ENCODE measurements at places on chromosomes 2 and 18.

GRCh38 chr2:64617631-64618151 is 36.0 kb downstream of the SERTAD2 start:
- DNase-seq = no peak

- no peak for DNase-seq
These were observed 93.8 kb upstream of the FSIP2 start for GRCh38 chr2:185644828-185645227.

DNA sequence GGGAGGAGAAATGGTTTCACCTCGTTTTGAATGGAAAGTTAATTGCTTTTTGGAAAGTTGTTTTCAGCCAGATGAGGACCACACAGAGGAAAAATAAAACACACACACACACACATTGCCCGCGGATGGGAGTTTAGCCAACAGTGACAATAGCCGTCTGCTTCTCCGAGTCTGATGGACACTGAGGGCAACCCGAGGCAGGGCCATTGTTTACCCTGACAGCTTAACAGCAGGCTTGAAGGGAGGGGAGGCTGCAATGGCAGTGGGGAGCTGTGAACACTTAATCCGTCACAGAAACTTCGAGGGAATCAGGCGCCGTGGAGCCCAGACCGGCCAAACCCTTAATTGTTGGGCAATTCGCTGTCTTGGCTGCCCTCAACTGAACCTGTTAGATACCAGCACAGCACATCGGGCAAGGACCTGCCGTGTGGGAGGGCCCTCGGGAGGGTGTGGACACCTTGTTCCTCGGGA is 145.9 kb downstream of the ACKR3 start:
- no peak for DNase-seq

DNA sequence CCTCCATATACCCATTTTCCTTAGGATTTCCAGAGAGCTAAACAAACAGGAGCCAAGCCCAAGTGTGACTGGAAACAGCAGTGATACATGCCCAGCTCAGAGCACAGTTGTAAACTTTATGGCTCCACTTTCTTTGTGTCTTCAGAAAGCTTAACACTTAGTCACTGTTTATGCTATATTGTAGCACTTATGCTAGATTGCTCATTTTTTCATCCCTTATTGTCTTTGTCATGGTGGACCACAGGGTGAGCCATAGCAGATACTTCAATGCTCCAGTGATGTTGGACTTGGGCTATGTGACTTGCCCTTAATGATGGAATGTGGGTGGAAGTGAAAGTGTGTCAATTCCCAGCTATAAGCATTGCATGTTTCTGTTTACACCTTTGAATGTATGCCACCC is 401.6 kb downstream of the METTL4 start:
- no peak for DNase-seq

- DNase-seq = peak; percentile 100
These were observed 136.1 kb upstream of the PID1 start for GRCh38 chr2:229407170-229407569.

GRCh38 chr18:24322584-24323136 is 75.0 kb downstream of the OSBPL1A start:
- DNase-seq = peak; percentile 23

DNA sequence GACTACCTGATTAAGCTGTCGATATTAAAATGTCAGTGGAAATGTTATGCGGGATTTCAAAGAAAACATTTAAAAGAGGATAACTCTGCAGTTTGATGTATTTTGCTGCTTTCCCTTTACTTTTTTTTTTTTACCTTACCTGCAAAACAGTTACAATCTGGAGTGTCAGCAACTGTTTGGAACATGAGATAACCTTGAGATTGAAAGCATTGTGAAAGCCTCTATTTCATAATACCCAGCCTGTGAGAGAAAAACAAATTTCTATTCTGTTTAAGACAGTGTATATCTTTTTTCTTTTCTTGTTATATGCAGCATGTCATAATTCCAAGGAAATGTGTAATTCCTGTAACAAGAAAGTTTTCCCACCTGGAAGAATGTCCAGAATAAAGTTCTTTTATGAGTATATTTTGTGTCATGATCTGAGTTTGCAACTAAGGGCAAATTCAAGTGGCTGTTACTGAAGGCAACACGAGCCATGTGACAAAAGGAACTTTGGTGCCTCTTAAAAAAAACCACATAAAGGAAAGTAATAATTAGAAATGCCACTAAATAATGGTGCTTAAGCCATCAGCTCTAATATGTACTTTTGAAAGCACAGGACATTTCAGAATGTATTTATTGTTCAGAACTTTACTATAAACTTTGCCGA is 297.0 kb upstream of the DSEL start:
- no peak for DNase-seq

DNA sequence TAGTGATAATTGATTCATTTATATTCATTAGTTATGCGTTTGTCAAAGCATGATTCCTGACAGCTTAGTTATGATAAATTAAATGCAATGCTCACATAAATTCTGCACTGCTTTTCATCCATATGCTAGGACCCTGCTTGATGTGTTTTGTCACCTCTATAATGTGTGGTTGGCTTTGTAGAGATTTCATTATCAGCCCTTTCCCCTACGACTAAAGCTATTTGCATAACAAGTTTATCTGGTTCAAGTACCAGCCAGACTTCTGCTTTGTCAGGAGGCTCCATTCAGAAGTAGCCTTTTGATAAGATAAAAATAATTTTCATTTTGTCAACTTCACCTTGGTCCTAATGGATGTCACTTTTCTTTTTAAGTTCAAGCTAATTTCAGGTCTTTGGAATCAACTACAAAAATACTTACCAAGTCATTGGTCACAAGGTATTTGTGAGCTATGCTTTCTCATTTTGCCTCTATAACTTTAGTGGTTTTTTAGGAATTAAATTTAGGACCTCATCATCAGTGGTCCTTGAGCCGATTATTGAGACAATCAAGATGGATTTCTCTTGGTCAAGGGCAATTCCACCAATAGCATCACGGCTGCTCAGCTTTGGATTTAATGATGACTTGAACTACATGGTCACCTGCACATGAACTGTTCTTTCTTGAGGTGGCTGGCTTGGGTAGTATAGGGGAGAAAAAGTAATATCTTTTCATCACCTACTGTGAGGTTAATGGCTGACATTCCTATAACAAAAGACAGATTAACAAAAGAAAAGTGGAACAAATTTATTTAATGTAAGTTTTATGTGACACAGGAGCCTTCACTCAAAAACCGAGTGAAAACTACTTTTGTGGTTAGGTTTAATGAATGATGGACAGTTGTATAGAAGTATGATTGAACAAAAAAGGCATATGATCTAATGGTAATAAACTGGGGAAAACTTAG is 162.1 kb downstream of the MYO3B start:
- no peak for DNase-seq

DNA sequence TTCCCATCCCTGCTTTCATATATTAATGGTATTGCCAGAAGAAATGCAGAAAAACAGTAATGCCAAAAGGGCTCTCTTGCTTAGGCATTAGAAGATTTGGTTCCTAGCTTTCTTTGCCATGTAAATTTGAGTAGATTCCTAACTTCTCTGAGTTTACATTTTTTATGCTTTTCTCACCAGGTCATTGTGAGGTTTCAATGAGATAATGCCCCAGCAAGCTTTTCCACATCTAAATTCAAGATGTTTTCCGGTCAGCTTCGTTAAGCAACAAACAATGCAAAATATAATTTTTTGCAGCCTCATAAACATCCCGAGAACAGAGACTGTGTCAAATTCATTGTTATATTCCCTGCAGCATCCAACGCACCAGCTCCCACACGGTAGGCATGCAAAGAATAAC is 44.9 kb downstream of the NCKAP5 start:
- DNase-seq = no peak

DNA sequence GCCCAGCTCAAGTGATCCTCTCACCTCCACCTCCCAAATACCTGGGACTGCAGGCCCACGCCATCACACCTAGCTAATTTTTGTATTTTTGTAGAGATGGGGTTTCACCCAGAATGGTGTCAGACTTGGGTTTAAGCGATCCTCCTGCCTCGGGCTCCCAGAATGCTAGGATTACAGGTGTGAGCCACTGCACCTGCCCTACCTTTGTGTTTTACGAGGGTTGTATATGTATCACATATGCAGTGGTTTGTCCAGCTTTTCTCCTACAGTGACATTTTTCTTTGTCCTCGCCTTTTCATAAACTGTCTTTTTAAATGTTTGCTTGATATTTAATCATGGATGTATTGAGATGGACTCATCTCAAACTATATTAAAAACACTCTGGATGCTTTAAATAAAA is 38.5 kb downstream of the AGAP1 start:
- no peak for DNase-seq

- no peak for DNase-seq
These were observed 2.0 kb upstream of the ATRAID start for GRCh38 chr2:27209621-27210401.

GRCh38 chr2:39735648-39736047 is 43.4 kb downstream of the THUMPD2 start:
- no peak for DNase-seq

GRCh38 chr2:56707650-56708049 is 523.9 kb downstream of the CCDC85A start:
- DNase-seq = no peak

DNA sequence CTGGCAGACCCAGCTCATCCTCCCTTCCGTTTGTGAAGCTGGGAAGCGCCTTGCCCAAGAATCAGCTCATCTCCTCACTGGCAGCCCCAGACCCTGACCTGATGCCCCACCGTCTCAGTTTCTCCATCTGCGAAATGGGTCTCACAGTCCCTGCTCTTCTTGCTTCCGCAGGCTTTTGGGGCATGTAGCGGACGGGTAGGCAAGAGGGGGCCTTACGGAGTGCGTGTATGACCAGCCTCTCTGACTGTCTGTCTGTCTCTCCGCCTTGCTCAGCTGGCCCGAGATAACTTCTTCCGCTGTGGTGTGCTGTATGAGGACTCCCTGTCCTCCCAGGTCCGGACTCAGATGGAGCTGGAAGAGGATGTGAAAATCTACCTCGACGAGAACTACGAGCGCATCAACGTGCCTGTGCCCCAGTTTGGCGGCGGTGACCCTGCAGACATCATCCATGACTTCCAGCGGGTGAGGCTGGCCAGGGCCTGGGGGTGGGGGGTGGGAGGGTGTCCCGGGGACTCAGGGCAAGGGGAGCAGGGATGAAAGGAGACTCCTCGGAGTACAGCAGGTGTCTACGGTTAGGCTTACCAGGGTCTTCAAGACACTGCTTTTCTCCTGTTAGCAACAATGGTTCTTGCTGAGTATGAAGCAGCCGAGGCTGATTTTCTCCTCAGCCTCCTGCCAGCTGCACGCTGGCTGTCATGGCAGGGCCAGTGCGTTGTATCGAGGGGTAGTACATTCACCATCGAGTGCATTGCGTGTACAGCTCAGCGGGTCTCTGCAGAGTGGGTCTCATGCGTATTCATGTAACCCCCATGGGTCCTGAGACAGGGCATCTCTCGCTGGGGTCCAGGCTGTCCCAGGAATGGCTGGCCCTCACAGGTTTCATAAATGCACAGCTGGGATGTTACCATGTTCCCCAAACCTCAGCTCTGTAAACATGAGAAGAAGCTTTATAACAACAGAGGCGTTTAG is 10.9 kb downstream of the ITM2C start:
- no peak for DNase-seq

DNA sequence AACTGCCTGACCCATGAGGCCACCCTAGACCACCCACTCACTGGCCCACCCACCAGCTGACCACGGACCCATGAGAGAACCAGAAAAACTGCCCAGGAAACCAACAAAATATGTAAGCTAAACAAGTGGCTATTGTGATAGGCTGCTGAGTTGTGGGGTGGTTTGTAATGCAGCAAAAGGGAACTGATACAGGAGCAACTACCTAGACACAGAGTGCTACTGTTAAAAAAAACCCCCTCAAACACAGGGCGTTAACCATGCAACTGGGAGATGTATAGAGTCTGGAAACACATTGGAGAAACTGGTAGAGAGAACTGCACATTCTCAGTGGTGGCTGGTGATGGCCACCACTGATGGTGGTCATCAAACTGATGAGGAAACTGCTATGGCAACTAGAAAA is 206.3 kb upstream of the GYPC start:
- DNase-seq = no peak

DNA sequence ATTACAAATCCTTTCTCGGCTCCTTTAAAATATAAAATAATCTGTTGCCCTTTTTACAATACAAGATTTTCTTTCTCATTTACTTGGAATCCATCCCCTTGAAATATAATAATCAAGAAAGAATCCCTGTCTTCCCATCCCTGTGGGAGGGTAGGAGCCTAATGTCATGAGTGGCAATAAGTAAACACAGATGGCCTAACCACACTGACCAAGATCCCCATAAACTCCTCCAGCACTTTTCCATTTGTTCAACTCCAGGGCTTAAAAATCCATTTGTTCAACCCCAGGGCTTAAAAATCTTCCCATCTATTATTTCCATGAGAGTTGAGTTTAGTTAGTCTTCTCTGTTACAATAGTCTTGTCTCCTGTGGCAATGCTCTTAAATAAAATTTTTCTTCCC is 297.6 kb downstream of the CDH7 start:
- no peak for DNase-seq

GRCh38 chr2:96866986-96867755 is 2.7 kb downstream of the SEMA4C start:
- no peak for DNase-seq

DNA sequence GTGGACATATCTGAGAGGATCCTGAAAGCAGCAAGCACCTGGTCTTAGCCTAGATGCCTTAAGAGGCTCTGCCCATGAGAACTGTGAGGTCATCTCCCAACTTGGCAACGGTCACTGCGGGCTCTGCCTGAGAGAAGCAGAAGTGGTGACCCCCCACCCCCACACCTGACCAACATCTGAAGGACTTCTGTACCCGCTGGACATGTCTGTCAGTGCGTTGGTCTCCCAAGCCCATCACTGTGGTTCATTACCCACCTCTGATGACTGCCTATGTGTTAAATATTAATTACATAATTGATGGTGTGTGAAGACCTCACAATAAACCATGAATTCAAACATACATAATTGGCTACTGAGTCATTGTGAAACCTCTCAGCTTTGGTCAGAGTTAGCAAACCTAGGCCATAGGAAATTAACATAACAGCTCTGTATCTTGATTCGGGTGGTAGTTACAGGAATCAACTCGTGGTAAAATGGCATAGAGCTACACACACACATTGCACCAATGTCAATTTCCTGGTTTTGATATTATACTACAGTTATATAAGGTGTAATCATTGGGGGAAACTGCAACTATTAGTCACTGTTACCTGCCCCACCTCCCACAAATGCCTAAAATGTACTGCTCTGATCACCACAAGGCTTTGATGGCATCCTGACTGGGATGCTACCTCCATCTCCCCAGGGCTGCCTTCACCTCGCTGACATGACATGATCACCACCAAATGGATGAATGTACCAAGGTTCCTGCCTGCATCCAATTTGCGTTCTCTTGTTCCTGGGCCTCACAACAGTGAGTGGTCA is 4.3 kb upstream of the GALNT1 start:
- DNase-seq = no peak
